ENCODE measurements at places on chromosomes 7 and 10. TPM values are rescaled to one million over a fixed set of nuclear protein-coding genes. Genes with fewer than 3 reads are reported as not detected.

Gene NKX1-2
- not detected for total RNA-seq

Gene MAPK8
- total RNA-seq: 48.2 TPM

Gene FBXL13
- 0.58 TPM for total RNA-seq

Gene MCM10
- total RNA-seq: 42.9 TPM

Gene GNAT3
- total RNA-seq: not detected

Gene SLC13A1
- not detected for total RNA-seq

Gene TMEM176A
- not detected for total RNA-seq

Gene SUN3
- total RNA-seq: not detected

Gene CCDC136
- 5.3 TPM for total RNA-seq

Gene VKORC1L1
- 13.1 TPM for total RNA-seq

Gene IGF2BP3
- total RNA-seq: 0.68 TPM

- no peak for DNase-seq
Measured at GRCh38 chr10:108249940-108250339, 1085.4 kb upstream of the SORCS1 start.

- peak; percentile 74 for DNase-seq
Measured at GRCh38 chr10:86585037-86585929, 63.7 kb upstream of the WAPL start.

GRCh38 chr7:151687523-151688235, 168.0 kb upstream of the RHEB start:
- no peak for DNase-seq

DNA sequence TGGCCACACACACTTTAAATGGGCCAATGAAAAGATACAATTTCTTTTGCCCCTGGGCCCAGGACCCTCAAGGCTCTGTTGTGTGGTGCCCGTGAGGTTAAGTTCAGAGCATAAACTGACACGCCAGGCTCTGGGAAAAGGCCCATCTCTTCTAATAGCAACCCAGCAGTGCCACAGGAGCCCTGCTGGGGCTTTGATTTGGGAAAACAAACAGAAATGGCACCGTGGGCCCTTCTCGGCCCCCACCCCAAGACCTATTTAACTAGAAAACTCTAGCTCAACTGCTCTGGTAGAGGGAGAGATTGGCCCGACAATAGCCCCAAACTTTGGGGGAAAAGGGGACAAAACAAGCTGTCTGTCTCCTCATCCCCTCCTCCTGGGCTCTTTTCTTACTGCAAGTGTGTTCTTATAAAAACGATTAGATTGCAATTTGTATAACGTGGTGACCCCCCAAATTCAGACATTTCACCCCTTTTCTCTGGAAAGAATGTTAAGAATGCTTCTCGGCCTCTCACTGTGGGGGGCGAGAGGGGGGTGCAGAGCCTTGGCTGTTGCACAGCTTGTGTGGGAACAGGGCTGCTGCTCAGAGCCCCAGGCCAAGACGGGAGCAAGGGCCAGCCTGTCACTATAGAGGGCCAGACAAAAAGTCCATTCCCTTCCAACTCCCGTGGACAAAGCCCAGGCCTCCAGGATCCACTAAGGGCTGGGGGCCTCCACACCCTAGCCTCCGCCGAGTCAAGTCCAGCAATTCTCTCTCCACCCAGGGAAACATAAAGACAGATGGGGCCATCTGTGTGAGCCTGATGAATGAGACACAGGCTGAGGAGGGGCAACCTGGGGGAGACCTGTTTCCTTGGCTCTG, 26.8 kb downstream of the DPCD start:
- no peak for DNase-seq

DNA sequence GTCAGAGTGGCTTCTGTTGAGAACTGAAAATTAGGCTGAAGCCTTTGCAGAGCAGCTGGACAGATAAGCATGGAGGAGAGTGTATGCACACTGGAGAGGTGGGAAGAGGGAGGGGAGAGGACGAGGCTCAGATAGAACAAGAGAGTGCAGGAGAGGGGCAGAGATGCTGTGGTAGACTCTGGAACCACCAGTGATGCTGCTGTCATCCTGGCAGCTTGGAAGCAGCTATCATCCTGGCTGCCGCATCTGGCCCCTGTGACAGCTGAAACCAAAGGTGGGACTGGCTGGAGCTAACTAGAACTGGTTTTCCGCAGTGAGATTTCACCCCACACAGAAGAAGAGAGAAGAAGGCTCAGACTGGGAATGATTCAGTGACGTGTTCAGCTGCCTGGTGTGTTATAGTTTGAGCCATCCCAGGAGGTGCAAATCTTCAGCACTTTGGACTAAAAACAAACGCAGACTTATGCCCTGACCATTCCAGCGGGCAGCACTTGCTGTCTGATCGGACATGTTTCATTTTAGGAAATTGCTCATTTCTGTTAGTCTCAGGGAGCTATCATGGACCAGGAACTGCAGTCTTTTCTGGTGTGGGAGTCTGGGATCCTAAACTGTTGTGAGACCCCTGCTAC, 38.4 kb downstream of the EEPD1 start:
- DNase-seq: no peak

DNA sequence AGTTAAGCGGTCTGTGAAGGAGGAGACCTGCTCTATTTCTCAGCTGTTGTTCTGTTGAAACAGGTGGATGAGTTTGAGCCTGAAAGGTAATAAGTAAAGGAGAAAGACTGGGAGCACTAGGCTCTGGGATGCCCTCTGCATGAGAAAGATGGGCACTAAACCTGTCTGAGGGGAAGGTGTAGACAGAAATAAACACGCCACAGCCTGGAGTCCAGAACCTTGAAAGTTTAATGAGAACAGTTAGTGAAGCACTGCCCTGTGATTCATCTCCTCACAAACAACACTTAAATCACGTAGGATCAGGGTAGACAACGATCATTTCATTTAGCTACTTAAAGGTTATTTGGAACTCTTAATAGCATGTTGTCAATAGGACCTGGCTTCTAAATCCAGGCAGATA, 193.1 kb downstream of the PHTF2 start:
- no peak for DNase-seq

GRCh38 chr7:128878226-128879105, 15.8 kb downstream of the ATP6V1F start:
- DNase-seq: no peak

DNA sequence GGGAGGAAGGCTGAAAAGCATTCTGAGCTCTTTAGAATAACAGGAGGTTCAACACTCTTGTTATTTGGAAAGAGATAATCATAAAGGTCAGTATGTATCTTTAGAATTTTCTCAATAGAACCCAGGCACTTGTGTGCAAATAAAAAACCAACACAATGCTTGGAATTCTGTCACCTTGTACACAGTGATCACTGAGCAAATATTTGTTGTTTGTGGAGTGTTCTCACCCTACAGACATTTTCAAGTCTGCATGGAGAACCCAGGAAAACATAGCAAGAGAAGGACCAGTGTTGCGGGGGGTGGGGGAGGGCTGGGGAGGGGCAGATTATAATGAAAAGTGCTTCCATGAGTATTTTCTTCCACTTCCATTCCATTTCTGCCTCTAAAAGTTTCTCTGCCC, 87.4 kb downstream of the FAM107B start:
- DNase-seq: no peak

DNA sequence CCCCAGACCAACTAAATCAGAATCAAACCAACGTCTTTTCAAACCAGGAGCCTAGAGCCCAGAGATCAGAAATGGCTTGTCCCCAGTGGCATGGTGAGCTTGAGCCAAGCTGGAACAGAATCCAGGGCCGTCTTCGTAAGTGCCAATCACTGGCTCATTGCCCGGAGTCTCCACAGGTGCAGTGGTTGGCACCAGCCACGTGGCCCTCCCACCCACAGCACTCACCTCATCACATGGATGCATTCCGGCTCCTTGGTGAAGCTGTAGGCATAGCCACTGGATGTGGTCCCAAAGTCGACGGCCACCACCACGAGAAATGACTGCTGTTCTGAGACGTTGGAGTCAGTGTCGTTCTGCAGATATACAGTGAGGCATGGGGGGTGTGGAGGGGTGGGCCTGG, 37.4 kb downstream of the HSPA12A start:
- no peak for DNase-seq

DNA sequence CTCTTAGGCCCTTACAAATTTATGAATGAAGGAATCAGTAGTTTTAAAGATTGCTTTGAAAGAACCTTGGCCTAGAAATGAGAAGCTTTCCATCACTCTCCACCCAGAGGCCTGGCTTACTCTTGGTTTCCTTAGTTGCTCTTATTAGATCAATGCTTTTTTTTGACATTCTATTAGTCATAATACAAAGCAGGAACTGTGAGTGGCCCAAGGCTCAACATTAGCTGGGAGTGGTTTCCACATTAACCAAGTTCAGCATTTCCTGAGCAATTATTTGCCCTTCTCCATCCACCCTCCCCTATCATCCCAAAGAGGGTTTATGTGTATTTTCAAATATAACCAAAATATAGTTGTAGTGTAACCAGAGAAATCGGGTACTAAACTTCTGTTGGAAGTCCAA, 103.4 kb upstream of the FAM204A start:
- no peak for DNase-seq

DNA sequence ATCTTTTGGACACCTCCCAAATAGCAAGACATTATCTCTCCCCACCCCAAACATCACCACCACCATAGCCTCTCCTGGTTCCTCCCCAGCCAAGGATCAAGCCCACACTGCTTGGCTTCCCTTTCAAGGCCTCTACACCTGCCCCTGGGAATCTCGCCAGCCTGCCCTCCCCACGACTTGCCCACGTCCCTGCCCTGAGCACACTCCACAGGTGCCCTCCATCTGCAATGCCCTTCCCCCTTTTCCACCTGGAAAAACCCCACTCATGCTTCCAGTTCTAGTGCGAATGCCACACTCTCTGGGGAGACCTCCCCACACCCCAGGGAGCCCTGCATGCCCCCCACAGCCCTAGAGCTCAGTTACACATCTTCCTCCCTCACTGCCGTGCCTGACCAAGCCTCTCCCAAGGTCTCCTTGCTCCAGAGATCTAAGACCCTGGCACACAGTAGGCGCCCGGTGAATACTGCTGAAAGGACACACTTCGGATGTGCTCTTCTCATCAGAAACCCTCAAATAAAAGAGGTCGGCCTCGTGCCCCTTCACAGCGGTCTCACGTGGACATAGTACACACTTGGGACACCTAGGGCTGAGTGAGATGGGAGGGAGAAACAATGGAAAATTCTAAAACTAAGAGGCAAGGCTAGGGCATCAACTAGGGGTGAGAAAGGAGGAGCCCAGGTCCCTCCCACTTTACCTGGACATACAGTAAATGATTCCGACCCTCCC, 91.4 kb downstream of the DLG5 start:
- no peak for DNase-seq

- no peak for DNase-seq
Measured at GRCh38 chr10:67772894-67773511, 65.0 kb downstream of the DNAJC12 start.

DNA sequence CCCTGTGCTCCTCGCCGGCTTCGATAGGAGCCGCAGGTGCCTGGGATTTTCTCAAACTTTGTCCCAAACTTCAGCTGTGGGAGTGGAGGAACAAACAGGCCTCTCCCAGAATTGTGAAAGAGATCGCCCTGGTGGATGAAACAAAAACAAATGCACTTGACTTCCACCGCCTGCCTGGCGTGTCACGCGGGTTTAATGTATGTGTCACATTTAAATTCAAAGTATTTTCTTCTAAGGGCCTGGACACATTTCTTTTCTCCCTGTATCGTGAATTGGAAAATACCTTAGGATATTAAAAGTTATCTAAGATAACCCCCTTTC, 694 bp upstream of the WASL start:
- peak; percentile 37 for DNase-seq

GRCh38 chr10:74921744-74922143, 95.3 kb downstream of the KAT6B start:
- DNase-seq: no peak

DNA sequence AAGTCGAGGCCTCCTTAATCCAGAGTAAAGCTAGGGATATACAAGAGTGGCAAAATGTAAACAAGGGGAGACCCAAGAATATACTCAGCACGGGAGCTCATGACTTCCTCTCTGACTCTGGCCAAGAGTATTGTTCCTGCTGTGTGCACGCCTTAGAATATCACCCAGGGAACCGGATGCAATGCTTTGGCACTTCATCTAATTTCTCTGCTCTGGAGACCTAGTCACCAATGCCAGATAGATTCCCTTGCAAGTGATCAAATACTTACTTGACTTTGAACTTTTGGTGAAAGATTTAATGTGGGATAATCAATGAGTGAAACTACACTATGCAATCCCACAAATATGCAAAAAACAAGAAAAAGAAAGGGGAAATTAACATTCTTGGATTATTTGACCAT, 695.5 kb downstream of the INHBA start:
- DNase-seq: no peak

- DNase-seq: no peak
Measured at GRCh38 chr10:34866848-34867247, 51.8 kb upstream of the PARD3 start.

DNA sequence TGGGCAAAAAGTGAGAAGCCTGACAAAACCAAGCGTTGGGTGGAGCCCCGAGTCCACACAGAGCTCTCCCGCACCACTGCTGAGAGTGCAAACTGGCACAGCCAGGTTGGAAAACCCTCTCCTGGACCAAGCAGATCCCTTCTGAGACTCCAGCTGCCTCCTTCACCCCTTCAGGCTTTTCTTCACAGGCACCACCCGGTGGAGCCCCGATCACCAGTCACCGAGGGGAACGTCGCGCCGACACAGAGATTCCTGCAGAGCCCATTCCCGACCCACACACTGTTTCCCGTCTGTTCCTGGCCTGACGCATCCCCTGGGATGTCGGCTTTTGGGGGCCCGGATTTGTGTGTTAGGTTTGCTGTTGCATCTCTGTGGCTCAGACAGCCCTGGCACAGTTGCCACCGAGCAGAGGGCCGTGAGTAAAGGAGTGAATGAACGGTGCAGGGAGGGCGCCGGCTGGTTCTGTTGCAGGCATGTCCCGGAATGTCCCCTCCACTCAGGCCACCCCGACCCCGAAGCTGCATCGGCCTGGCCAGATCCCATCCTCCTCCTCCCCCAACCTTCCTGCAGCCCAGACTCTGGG, 51.0 kb upstream of the INPP5A start:
- no peak for DNase-seq

- DNase-seq: no peak
Measured at GRCh38 chr7:121151774-121152221, 163.3 kb downstream of the CPED1 start.

GRCh38 chr7:76505168-76506080, 4.9 kb upstream of the UPK3B start:
- DNase-seq: no peak

- DNase-seq: no peak
Measured at GRCh38 chr10:34661580-34661979, 153.5 kb downstream of the PARD3 start.

DNA sequence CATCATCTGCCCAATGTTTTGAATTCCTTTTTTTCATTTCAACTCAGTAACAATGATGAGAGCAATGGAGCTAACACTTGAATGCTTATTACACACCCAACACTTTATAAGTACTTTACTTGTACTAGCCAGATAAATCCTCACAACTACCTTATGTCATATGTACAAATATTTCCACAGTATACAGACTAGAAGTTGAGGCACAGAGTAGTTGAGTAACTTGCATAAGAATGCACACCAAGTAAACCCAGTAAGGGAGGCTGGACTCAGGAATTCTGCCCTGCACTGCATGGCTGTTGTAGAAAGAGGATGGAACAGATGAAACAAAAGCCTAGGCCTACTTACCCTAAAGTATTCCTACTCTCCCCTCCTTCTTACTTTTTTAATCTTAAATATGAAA, 15.8 kb downstream of the DPY19L1 start:
- no peak for DNase-seq

All from activated CD4-positive, alpha-beta memory T cell treated with anti-CD3 and anti-CD28 coated beads, Interleukin-2, amount 10 ng/mL, durations not matched to agents 7 days and 5 days (primary cell).